Activated T-helper 2 cell treated with anti-CD3 and anti-CD28 coated beads, Interferon-gamma antibody, Interleukin-2, Interleukin-4, amounts not matched to agents 10 μg/mL and 5 μg/mL and 100 μg/mL, durations not matched to agents 14 hours and 24 hours and 36 hours (primary cell): ENCODE measurements at places on chromosomes 5 and 9.

GRCh38 chr5:119943148-119943547 is 313.8 kb downstream of the FAM170A start:
- no peak for DNase-seq

GRCh38 chr5:89213573-89213972 is 330.6 kb upstream of the MEF2C start:
- DNase-seq = no peak

DNA sequence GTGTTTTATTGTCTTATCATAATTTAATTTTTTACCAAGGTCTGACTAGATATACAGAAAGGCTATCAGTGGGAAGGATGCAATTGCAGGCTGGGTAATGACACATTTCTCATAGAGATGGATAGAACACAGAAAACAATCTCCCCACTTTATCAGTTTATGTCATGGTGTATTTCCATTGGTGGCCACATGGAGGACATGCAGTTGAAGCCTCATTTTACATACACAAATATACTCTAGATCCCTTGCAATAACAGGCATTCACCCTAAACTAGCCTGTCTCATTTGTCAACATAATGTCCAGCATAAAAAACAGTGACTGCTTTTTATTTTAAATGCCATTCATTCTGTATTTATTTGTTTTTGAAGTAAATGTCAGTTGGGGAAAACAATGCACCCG is 526.3 kb downstream of the GABRG2 start:
- DNase-seq = no peak

GRCh38 chr5:89302102-89302891 is 419.3 kb upstream of the MEF2C start:
- no peak for DNase-seq

DNA sequence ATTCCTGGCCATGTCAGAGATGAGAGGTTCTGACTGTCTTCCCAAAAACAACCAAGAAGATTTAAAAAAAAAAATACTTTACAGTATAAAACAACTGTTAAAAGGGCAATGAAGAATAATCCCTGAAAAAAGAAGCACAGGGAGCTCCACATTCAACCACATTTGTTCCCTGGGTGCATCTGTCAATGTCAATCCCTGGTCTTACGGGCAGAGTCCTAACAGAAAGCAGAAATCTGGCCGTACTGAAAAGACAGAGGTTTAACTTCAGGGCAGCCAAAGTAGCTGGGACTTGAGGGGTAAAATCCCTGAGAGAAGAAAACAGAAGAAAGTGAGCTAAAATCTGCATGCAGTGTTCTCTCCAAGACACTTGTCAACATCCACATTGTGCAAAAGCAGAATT is 76.6 kb downstream of the RICTOR start:
- DNase-seq = no peak

- DNase-seq = no peak
These were observed 229.5 kb downstream of the FAM114A2 start for GRCh38 chr5:153809166-153809565.
